ENCODE measurements at places on chromosomes 6 and 20.

GRCh38 chr20:50655311-50655880, 35.9 kb downstream of the RIPOR3 start:
- no peak for DNase-seq

DNA sequence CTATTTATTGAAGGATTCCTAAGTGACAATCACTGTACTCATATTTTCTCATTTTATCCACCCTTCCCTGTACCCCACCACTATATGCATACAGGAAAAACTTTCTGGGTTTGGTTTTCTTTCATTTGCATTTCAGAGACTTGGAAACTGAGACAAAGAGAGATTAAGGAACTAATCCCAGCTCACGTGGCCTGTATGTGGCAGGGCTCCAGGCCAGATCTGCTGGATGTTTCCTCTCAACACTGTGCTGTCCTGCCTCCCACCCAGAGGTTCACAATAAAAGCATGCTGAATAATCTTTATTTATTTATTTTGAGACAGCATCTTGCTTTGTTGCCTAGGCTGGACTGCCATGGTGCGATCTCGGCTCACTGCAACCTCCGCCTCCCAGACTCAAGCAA, 50.2 kb downstream of the CEP162 start:
- no peak for DNase-seq

DNA sequence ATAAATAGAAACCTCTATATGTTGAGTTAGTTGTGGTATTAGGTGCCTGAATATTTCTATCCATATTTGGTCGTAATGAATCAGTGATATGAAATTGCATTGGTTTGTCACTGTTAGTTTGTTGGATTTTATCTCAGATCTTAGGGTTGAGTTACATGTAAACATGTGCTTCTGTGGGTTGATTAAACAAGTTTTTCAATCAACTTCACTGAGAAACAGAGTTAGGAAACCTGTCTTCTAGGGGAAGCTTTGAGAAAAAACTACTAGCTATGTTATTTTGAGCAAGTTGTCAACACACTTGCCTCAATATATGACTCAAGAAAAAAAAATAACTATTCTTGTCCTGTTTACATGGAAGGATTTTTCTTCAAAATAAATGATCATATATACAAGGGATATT, 14.8 kb upstream of the ADGB start:
- no peak for DNase-seq

DNA sequence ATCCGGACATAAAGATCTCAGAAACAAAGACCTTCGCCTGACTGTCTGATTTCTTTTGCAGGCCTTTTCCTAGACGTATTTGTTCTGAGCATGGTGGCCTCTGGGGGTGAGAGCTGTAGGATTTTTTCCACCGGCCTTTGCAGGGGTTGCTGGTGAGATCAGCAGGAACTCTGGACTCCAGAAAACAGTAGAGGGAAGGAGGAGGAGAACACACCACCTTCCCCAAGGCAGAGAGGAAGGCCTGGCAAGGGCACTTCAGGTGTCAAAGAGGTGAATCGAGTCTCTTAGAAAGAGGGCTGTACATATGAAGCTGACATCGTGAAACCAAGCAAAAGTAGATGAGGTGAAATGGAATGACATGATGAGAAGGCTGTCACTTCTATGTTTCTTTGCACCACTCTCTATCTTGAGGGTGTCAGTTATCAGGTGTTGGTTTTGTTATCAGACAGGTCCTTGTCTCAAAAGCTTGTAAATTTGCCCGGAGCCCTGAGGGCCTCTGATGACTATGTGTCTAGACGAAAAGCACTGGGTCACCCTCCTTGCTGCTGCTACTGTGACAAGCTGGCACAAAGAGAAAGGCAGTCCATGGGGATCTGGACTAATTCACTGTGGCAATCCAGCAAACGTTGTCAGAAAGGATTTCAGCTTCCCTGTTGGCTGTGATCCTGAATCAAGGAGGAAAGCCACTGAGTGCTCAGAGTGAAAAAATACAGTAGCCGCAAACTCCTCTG, 91.3 kb upstream of the MAP3K7 start:
- peak; percentile 32 for DNase-seq

DNA sequence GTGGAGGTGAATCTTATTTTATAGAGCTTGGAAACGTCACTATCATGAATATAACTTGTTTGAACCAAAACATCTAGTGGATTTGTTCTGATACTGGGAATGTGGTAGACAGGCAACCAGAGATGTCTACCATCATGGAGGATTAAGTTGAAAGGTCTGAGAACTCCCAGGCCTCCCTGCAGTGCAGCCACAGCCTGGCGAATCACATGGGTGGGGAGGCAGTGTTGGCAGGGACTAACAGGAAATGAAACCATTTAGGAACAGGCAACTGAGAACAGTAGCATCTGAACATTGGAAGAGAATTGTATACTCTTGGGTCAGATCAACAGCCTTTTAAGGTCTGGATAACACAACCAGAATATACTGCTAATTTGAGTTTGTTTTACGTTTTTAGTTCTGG, 22.3 kb upstream of the CEP162 start:
- no peak for DNase-seq

GRCh38 chr20:62104234-62104789, 18.0 kb upstream of the LSM14B start:
- no peak for DNase-seq

DNA sequence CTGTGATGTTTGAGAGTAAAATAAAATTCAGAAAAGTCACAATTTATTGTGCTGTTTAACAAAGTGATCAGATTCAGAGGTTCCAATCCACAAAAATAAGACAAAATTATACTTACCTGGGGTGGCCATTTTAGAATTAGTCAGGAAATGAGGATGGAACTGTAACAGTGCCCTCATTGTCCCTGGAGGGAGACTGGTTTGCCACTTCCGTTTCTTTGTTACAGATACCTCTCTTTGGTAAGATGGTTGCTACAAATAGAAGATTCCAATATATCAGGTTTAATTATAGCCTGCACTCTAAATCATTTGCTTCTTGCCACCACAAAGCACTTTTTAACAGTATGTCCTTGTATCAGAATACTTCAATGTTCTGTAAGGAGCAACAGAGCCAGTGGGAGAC, 95.6 kb downstream of the CTNNBL1 start:
- no peak for DNase-seq

- no peak for DNase-seq
These were observed 164.4 kb upstream of the QKI start for GRCh38 chr6:163250116-163250515.

DNA sequence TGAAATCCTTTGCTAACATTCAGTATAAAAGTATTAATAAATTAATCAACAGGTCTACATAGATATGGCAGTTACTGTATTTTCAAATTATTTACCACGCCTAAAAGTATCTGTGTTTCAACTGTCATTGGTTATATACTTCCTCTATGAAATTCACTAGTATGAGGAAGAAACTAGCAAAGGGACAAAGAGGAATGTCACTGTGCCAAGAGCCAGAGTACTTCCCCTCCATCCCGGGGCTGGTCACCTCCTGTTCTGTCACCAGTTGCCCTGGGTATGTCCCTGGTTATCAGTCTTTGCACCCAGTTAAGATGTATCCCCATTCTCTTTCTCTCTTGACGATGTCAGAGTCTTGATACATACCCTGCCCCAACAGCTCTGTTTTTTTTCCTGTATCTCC, 476.8 kb upstream of the SOX4 start:
- DNase-seq, result no peak

DNA sequence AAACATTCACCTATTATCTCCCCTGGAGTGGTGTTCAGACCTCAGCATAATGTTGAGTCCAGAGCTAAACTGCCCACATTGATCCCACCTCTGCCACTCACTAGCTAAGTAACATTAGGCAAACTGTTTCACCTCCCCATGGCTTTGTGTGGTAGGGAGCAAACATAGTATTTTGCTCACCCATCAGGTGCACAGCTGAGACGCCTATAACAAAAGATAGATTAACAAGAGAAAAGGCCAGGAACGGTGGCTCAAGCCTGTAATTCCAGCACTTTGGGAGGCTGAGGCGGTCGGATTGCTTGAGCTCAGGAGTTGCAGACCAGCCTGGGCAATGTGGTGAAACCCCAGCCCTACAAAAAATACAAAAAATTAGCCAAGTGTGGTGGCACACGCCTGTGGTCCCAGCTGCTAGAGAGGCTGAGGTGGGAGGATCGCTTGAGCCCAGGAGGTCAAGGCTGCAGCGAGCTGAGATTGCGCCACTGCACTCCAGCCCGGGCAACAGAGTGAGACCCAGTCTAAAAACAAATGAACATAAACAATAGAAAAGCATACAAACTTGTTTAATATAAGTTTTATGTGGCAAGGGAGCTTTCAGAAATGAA, 91.6 kb downstream of the MAP3K7 start:
- DNase-seq, result no peak

DNA sequence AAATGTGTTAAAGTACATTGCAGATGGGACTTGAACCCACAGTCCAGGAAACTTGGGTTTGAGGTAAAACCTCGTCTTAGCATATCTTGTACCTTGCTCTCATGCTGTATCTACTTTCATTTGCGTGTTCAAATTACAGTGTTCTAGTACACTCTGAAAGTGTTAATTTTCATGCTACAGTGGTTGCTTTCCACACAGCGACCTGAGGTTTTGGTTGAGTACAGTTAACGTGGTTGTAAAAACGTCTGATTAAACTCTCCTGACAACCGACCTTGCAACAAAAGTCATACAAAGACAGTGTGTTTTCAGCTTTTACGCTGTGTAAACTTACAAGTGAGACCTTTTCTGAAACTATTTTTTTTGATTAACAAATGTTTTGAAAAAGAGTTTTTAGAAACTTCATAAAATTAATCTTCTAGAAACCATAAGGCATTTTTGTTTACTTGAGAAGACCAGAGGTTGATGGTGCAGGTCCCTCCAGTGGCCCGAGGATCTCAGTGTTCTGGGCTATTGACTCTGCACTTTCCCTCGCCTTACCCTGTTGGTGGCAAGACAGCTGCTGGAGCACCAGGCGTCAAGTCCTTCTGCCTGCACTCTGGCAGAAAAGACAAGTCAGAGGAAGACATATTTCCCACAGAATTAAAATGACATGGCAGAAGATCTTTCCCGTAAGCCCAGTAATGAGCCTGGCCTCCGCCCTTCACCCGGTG, 334.0 kb downstream of the THBS2 start:
- no peak for DNase-seq

- DNase-seq, result no peak
These were observed 5.6 kb upstream of the CEP85L start for GRCh38 chr6:118656847-118657451.

DNA sequence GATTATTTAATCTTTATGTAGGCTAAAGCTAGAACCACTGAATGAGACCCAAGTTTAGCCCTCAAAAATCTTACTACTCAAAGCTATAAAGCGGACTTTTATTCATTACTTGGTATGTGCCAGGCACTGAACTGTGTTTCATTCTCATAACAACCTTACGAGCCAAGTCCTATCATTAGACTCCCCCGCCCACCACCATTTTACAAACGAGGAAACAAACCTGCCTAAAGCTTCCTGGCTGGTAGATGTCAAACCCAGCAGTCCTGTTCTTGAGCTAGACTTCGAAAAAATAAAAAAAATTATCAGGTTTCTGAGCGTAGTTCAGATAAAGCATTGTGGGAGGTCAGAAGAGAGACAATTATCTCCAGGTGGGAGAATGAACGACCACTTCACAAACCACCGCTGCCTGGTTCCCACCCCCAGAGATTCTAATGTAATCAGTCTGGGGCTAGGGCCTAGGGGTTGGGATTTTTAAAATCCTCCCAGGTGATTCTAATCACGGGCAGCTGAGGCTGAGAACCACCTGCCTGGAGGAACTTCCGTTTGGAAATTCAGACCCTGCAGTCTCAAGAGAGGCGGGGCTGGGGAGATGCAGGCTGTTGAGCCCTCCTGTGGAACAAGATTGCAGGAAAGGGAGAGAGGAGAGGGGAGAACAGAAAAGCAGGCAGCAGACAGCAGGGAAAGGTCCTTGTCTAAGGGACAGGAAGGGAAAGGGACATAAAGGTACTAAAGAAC, 8.6 kb downstream of the ADTRP start:
- no peak for DNase-seq

- DNase-seq, result no peak
These were observed 237.2 kb upstream of the ID4 start for GRCh38 chr6:19599796-19600464.

GRCh38 chr20:4046311-4046924, 31.1 kb upstream of the RNF24 start:
- DNase-seq, result no peak

GRCh38 chr6:95087394-95088097, 489.8 kb upstream of the MANEA start:
- DNase-seq, result peak; percentile 98

- no peak for DNase-seq
These were observed 331.3 kb upstream of the DEFB112 start for GRCh38 chr6:50381099-50381415.

- DNase-seq, result no peak
These were observed 16.0 kb downstream of the PDE10A start for GRCh38 chr6:165647041-165647440.

DNA sequence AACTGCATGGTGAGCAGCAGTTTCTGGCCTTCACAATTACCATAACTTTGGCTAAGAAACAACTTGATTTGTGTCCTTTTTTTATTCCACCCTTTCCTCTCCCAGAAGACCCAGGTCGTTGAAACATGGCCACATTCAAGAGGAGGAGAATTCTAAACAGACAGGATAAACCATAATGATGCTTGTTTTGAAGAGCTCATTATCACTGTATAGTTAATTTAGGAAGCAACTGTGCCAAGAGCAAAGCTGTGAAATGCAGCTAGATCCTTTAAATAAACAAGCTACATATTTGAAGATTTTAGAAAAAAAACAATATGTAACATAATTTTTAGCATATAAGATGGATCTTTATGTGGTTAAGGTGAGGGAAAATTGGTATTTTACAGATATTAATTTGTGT, 104.5 kb downstream of the KLHL32 start:
- no peak for DNase-seq

DNA sequence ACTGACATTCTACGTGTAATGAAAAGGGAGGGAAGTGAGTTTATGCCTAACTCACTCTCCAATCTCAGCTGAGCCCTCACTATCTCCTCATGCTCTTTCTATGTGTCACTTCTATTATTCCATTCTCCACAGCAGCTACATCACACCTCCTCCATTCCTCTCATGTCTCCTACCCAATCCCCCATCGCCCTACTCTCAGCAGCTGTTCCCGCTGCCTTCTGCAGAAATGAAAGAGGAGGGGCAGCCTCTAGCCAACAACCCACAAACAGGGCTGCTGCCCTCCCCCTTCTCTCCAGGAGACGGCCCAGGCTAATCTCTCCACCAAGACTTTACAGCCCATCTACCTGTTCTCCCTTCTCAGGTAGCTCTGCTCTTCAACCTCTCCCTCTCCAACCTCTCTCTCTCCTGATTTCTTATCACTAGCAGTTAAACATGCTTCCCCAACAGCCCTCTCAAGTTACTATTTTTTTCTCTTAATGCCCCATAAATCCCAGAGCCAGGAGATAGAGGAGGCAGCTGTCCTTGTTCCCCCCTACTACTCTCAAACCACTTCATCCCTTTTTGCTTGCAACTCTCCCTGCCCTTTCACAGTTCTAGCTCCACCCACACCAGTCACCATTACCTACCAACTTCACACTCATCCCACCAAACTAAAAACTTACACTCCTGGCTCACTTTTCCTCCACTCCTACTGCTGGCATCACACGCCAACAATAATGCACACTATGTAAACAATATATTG, 136.5 kb downstream of the BTBD9 start:
- DNase-seq, result no peak
